ENCODE measurements at places on chromosomes 5 and 9. TPM values are rescaled to one million over a fixed set of nuclear protein-coding genes. Genes with fewer than 3 reads are reported as not detected.

- no peak for DNase-seq
- no peak overlapping the region for H3K27ac ChIP-seq
- no peaks in the 10 kb centered on the region for H3K27me3 ChIP-seq
- no peak overlapping the region for H3K4me3 ChIP-seq
- H3K36me3 ChIP-seq: no peaks in the 10 kb centered on the region
These were observed 3.6 kb downstream of the SUSD3 start for GRCh38 chr9:93061791-93062763.

DNA sequence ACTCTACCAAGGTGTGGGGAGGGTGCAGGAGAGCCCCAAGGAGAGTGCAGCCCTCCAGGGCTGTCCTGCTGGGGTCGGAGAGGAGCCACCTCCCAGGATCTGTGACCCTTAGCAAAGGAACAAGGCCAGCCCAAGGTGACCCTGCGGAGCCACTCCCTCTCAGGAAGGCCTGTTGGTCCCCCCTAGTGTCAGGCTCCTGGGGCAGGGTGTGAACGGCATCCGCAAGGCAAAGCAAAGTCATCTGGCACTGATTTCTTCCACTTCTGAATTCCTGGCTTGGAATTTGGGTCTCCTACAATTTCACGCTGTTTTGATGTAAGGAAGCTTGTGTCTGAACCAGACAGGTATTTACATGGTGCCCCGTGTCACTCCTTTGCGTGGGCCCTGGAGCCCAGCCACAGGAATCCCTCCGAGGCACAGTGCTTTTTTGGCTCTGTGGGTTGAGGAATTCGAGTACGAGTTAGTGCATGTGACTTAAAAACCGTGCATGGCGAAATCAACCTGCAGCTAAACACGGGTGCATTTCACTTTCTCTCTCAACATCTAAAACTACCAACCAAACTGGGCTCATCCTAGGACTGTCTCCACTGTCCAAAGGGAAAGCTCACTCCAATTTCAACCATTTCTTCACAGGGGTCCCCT lies 24.5 kb upstream of the GFPT2 start:
- peaks cover 4% of the 10 kb centered on the region for H3K4me1 ChIP-seq
- DNase-seq: no peak
- no peak overlapping the region for H3K27ac ChIP-seq
- H3K27me3 ChIP-seq: no peaks in the 10 kb centered on the region
- no peaks in the 10 kb centered on the region for H3K36me3 ChIP-seq

GRCh38 chr5:1768283-1769000 lies 31.2 kb downstream of the MRPL36 start:
- no peaks in the 10 kb centered on the region for H3K4me1 ChIP-seq
- DNase-seq: no peak
- no peak overlapping the region for H3K4me3 ChIP-seq

- no peak for DNase-seq
- no peak overlapping the region for H3K4me3 ChIP-seq
- no peak overlapping the region for H3K27ac ChIP-seq
- H3K4me1 ChIP-seq: no peaks in the 10 kb centered on the region
- no peaks in the 10 kb centered on the region for H3K27me3 ChIP-seq
- H3K36me3 ChIP-seq: no peaks in the 10 kb centered on the region
These were observed 106.2 kb upstream of the EMB start for GRCh38 chr5:50547303-50547702.

DNA sequence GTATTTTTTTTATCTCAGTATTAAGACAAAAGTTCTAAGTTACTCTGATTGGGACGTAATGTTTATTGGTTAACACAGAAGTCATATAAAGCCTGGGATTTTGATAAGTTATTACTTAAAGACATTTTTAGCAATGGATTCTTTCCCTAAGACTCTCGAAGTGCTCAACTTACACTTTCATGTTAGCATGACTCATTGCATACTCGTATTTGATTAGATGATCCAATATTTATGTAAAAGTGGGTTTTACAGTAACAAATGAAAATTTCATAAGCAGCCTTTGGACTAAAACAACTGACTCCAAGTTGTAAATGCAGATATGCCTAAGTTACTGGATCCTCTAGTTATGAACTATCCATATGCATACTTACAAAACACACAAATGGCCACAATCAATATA lies 567.7 kb upstream of the NUDT12 start:
- H3K27me3 ChIP-seq: no peaks in the 10 kb centered on the region
- DNase-seq: no peak
- no peaks in the 10 kb centered on the region for H3K36me3 ChIP-seq
- no peak overlapping the region for H3K4me3 ChIP-seq

- no peaks in the 10 kb centered on the region for H3K27me3 ChIP-seq
- DNase-seq: no peak
- H3K36me3 ChIP-seq: no peaks in the 10 kb centered on the region
- H3K4me1 ChIP-seq: no peaks in the 10 kb centered on the region
These were observed 21.4 kb upstream of the SPARC start for GRCh38 chr5:151708126-151708525.

The COL27A1 gene
- 18.5 TPM for total RNA-seq

GRCh38 chr5:81195335-81195929 lies 37.7 kb upstream of the CKMT2 start:
- H3K27me3 ChIP-seq: no peaks in the 10 kb centered on the region
- H3K4me1 ChIP-seq: peaks cover 3% of the 10 kb centered on the region
- peak overlapping the region; percentile 32 for H3K4me3 ChIP-seq
- H3K36me3 ChIP-seq: no peaks in the 10 kb centered on the region
- DNase-seq: no peak

DNA sequence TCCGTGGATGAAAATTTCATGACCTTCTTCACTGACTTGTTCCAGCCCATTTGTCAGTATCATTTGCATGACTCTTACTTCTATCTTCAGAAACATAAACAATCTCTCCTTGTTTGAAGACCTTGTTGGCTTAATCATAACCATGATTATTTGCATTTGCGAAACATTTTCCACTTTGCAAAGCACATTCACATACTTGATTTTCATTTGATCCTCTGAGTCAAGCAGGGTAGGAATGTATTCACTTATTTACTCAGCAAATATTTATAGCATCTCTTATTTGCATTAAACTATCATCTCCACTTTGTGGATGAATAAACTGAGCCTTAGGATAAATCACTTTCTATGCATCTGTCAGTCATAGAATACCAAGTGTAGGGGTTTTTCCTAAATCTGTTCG lies 343.0 kb upstream of the SGCD start:
- H3K27ac ChIP-seq: no peak overlapping the region
- no peak overlapping the region for H3K4me3 ChIP-seq
- no peak for DNase-seq

GRCh38 chr5:146390469-146390868 lies 51.8 kb downstream of the POU4F3 start:
- H3K4me3 ChIP-seq: no peak overlapping the region
- no peaks in the 10 kb centered on the region for H3K27me3 ChIP-seq
- no peak overlapping the region for H3K27ac ChIP-seq
- no peaks in the 10 kb centered on the region for H3K4me1 ChIP-seq
- no peaks in the 10 kb centered on the region for H3K36me3 ChIP-seq
- DNase-seq: no peak

- DNase-seq: no peak
- no peak overlapping the region for H3K27ac ChIP-seq
- H3K4me1 ChIP-seq: no peaks in the 10 kb centered on the region
- H3K27me3 ChIP-seq: no peaks in the 10 kb centered on the region
These were observed 234.4 kb upstream of the GAS1 start for GRCh38 chr9:87181670-87182069.

DNA sequence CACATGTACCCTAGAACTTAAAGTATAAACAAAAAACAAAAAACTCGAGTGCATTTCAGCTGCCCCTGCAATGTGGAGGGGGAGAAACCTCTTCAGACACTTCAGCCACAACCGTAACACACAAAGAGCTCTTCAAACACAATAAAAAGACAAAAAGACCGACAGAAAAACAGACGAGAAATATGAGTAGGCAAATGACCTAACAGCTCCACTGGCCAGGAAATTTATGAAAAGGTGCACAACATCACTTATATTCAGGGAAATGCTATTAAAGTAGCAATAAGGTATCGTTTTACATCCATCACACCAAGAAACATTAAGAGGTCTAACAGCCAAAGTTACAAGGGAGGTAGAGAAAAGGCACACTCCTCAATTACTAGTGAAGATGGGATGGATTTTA lies 6.2 kb downstream of the ZBED3 start:
- peaks cover 5% of the 10 kb centered on the region for H3K36me3 ChIP-seq
- no peak overlapping the region for H3K27ac ChIP-seq
- no peaks in the 10 kb centered on the region for H3K27me3 ChIP-seq
- H3K4me3 ChIP-seq: no peak overlapping the region
- H3K4me1 ChIP-seq: peaks cover 4% of the 10 kb centered on the region

GRCh38 chr5:99702565-99702964 lies 773.8 kb upstream of the CHD1 start:
- no peak overlapping the region for H3K27ac ChIP-seq
- H3K27me3 ChIP-seq: no peaks in the 10 kb centered on the region
- H3K4me3 ChIP-seq: no peak overlapping the region
- no peaks in the 10 kb centered on the region for H3K4me1 ChIP-seq
- DNase-seq: no peak

DNA sequence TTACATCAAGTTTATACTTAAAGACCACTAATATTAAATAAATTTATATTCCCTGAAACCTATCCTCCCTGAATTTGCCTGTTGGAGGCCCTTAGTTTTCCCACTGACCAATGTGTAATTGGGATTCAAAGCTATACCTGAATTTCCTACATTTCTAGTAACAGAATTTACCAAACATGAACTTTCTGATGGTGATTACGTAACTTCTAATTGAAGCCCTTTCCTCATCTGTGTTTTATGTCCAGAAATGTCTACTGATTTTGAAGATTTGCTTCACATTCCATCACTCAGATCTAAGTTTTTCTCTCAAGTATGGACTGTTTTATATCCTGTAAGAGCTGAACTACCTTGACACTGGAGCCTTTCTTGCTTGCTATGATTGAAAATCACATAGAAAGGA lies 12.8 kb downstream of the ZFP62 start:
- H3K4me1 ChIP-seq: no peaks in the 10 kb centered on the region
- no peak overlapping the region for H3K4me3 ChIP-seq
- no peak for DNase-seq
- no peaks in the 10 kb centered on the region for H3K27me3 ChIP-seq

GRCh38 chr9:126638571-126639132 lies 24.9 kb downstream of the LMX1B start:
- H3K4me3 ChIP-seq: peak overlapping the region; percentile 14
- peaks cover 6% of the 10 kb centered on the region for H3K4me1 ChIP-seq
- no peak for DNase-seq

All from thoracic aorta (tissue), 2 donors.